ENCODE measurements at places on chromosomes 3 and 15.

GRCh38 chr3:156587760-156588069 is 32.8 kb upstream of the SSR3 start:
- no peak for DNase-seq

- no peak for DNase-seq
Measured at GRCh38 chr3:186210852-186211500, 102.1 kb upstream of the ETV5 start.

- peak; percentile 46 for DNase-seq
Measured at GRCh38 chr3:138946663-138947494, at the start of the genes FOXL2 and FOXL2NB. Gene FOXL2, minus strand, starts transcription at chr3:138947137. Its CDS starts 415 bp downstream, at chr3:138946722. Gene FOXL2NB, plus strand, starts transcription at chr3:138947217. Its CDS starts 148 bp downstream, at chr3:138947365.

DNA sequence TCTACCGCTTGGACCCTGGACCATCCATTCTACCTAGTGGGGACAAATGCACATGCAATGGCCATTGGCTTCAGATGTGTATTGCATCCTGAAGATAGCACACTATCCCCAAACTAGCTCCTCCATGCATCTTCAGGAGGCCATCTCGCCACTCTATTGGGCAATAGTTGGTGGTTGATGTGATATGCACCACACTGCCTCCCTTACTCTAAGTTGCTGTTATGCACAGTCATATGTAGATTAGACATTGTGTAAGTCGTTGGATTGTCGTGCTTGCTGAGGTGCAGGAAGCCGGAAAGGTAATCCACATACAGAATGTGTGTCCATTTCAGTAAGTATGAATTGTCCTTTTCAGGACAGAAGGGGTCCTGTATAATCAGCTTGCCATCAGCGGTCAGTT is 26.7 kb upstream of the PLA2G4D start:
- no peak for DNase-seq

DNA sequence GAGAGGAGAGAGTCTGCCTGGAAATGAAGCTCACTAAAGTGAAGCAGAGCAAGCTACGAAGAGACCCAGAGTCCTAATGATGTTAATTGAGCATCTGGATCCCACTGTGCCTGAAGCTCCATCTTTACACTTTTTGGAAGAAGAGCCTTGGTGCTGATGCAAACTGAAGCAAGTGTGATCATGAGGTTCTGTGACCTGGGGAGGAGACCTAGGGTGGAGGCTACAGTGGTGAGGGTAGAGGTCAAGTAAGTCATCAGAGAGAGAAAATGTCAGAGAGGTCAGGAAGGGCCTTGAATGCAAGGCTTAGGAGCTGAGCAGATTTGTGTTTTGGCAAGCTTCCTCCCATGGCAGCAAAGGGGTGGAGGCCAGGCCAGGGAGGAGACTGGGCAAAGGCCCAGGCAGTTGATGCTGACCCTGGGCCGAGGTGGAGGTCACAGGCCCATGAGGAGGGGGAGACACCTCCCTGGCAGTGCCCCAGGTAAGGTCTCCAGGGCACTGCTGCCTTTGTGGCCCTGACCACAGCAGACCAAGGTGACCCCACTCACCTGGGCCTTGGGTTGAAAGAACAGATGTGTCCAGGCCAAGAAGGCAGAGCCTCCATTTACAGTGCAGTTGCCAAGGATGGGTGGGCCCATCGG is 1.6 kb downstream of the GRIP2 start:
- no peak for DNase-seq

DNA sequence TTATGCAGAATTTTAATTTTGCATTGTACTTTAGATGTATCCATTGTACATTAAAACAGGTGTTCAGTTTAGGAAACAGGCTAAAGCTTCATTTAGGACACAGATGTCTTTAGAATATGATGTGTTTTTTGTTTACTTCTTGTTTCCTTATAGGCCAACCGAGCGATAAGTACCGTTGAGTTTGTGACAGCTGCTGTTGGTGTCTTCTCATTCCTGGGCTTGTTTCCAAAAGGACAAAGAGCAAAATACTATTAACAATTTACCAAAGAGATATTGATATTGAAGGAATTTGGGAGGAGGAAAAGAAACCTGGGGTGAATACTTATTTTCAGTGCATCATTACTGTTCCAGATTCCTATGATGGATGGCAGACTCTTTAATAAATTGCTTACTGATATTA is 29.4 kb downstream of the PLAAT1 start:
- no peak for DNase-seq

DNA sequence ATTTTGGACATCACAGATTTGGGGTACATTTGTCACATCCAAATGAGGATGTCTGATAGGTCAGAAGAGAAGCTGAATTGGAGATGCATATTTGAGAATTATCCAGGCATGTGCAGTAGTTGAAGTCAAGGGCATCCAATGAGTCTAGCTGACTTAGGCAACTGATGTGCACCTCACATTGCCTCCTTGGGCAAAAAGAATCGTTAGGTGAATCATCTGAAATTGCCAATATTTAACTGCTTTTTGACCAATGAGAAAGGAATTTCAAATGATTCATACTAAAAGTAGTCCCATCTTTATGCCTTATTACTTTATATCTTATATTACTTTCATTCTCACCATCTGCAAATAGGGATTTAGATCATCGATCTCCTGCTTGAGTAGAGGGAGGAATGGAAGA is 117.7 kb downstream of the CD47 start:
- no peak for DNase-seq

GRCh38 chr3:194310060-194310835 is 40.9 kb downstream of the CPN2 start:
- no peak for DNase-seq

DNA sequence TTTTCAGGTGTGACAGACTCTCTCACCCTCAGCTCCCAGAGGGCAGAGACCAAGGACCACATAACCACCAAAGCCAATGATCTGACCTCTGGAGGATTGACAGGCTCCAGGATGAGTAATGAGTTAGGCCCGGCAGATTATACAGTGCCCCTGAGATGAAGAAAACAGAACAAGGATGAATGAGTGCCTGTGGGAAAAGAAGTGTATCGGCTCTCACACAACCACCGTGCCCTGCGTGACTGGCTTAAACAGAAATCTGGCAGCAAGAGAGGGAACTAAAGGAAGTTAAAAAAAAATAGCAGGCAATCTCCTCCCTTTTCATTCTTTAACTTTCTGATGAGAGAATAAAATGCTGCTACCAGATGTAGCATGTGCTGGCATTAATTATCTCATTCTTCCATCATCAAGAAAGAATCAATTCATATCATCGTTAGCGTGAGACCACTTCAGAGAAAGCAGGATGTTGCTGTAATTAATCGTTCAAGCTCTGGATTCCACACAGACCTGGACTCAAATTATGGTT is 227.5 kb upstream of the COL8A1 start:
- DNase-seq: no peak

GRCh38 chr3:187011915-187012314 is 81.6 kb downstream of the ST6GAL1 start:
- no peak for DNase-seq

GRCh38 chr3:144915202-144915601 is 943.6 kb downstream of the DIPK2A start:
- no peak for DNase-seq

Data from COR-L47 (cell line).